ENCODE measurements at places on chromosomes 16 and 17.

- no peak for DNase-seq
Observed at GRCh38 chr17:27366437-27366836, 72.5 kb downstream of the WSB1 start.

DNA sequence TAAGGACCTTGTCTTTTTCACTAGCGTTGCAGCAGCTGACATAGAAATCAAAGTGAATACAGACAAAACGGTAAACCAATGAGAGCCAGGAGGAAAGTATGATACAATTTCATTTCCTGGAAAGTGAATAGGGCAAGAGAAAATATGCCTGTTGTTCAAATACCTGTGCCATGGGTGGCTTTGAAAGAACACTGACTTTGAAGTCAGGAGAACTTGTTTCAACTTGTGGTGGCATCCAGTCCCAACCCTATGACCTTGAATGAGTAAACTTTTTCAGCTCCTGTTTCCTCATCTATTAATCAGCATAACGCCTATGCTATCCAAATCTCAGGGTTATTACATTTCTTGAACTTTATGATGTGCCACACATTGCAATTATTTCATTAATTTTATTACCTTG is 173.7 kb upstream of the HS3ST3A1 start:
- no peak for DNase-seq

GRCh38 chr17:47806026-47806912 is 15.3 kb downstream of the OSBPL7 start:
- no peak for DNase-seq

GRCh38 chr17:61247439-61247838 is 152.2 kb upstream of the TBX2 start:
- no peak for DNase-seq

- no peak for DNase-seq
Observed at GRCh38 chr16:60641067-60641665, 1395.1 kb downstream of the CDH8 start.

DNA sequence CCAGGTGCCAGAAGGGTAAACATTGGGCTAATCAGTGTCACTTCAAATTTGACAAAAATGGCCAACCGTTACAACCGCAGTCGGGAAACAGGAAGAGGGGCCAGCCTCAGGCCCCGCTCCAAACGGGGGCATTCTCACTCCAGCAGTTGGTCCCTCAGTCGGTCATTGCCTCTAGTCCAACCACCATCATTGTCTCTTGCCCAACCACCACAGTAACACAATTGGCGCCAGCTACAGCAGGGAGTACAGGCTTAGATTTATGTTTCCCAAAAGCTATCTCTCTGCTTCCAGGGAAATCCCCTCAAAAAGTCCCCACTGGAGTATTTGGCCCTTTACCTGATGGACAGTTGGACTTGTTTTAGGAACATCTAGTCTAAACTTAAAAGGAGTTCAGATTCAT is 20.3 kb downstream of the ALOX15B start:
- DNase-seq, result no peak

DNA sequence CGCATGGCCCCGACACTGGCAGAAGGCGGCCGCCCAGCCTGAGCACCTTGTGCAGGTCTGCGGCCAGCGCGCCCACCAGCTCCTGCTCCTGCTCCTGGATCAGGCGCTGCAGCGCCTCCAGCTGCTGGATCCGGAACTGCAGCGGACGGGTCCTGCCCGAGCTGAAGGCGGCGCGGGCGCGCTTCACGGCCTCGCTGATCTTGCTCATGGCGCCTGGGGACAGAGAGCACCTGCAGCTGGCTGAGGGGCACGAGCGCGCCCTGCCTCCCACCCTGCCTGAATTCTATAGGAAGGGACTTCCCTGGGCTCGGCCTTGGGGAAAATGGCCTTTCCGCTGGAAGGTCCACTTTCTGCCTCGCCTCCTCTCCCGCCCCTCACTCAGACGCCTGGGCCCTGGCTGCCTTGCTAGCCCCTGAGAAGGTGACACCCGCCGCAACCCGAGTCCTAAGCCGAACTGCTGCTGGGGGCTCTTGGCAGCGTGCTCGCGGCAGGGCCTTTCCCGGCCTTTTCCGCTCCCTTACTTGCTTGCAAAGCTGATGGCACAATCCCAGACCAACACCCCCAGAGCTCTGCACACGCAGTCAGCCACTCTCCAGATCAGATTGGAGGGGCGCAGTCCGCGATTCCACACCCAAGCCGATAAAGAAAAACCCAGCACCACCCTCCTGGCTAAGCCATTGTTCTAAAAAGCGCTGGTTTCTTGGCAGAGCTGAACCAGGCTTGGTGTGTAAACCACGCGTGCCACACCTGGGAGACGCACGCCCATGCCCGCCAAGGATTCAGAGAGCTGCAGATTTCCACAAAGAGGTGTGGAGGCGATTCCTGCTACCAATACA is 3.0 kb downstream of the ALDH3A1 start:
- DNase-seq, result peak; percentile 64

GRCh38 chr16:56310690-56311089 is 114.7 kb downstream of the AMFR start:
- DNase-seq, result no peak

DNA sequence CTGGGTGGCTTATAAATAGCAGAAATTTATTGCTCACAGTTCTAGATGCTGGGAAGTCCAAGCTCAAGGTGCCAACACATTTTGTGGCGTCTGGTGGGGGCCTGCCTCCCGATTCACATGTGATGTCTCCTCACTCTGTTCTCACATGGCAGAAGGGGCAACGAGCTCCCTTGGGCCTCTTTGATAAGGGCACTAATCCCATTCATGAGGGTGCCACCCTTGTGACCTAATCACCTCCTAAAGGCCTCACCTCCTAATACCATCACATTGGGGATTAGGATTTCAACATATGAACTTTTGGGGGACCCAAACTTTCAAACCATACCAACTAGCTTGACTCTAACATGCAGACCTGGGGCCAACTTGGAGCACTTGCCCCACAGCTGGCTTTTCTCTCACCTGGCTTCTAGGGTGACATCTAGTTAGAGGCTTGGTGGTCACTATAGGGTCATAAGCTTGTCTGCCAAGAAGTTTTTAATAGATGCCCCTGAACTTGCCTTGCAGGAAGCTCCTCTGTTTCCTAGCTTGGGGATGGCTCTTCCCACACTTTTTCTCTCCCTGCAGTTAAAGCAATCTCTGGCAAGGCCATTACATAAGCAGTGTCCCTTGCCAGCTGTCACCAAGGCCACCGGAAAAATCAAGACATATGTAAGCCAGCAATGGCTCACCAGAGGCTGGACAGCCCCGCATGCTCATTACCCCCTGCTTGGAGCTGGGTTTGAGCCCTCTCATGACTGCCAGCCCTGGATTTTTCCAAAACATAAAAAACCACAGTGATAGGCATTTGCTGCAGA is 8.4 kb upstream of the MED9 start:
- no peak for DNase-seq

GRCh38 chr17:34393401-34393800 is 30.4 kb upstream of the CCL1 start:
- peak; percentile 4 for DNase-seq

- no peak for DNase-seq
Observed at GRCh38 chr17:49612726-49613125, 37.1 kb downstream of the NXPH3 start.

DNA sequence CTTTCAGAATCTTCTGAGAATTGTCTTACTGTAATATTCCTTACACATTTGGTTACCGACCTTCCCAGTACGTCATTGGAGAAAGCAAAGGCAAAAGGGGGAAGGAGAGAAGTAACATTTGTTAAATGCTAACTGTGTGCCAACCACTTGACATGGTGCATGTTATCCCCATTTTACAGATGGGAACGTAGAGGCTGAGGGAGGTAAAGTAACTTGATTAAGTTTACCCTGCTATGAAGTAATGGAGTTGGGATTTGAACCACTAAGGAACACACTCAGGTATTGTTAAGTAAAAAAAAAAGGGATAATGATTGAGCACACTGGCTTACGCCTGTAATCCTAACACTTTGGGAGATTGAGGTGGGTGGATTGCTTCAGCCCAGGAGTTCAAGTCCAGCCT is 156.4 kb downstream of the PRKCA start:
- DNase-seq, result no peak

DNA sequence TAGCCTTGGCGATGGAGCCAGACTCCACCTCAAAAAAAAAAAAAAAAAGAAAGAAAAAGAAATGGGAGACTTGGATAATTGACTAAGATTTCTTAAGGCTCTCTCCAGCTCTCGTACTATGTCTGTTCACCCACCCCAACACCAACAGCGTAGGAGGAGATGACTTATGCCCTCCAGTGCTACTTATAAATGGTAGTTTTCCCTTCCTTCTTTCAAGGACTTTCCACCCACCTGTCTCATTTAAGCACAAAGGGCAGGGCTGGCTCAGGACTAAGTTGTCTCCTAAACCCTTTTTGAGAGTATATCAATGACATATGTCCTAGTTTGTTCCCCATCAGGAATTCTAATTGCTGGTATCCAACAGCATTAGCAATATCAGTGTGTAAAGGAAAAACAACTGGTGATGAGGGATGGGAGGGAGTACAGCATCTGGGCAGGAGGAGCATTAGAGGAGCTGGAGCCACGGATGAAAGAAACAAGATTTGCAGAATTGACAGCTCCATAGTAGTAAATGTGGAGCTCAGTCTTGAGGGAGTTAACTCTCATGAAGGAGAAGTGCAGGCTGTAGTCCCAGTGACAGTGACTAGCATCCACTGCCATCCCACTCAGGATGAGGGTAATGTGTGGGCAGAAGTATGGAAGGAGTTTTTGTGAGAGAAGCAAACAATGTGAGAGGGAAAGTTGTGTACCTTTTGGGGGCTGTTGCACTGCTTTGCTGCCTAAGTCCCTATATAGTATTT is 17.2 kb downstream of the UBE2Z start:
- DNase-seq, result no peak

DNA sequence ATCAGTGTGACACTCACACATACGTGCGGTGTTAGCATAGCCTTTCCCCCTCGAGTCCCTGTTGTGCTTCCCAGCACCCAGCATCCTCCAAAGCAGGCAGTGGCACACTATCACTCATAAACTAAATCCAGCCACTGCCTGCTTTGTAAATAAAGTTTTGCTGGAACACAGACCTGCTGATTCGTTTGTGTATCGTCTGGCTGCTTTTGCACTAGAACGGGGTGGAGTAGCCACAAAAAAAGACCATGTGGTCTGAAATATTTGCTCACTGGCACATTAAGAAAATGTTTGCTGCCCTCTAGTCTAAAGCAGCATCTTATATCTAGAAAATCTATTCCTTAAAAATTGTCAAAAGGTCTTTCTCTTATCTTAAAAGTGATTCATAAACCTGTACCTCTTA is 341.2 kb upstream of the ZFHX3 start:
- DNase-seq, result no peak

GRCh38 chr16:75064403-75065148 is 52.0 kb downstream of the LDHD start:
- DNase-seq, result no peak

GRCh38 chr17:67245694-67246402 is 852 bp upstream of the HELZ start:
- no peak for DNase-seq

- DNase-seq, result no peak
Observed at GRCh38 chr17:17732892-17733670, 51.8 kb downstream of the RAI1 start.
